HCT116 (cell line): ENCODE measurements at places on chromosomes 3 and 15. TPM values are rescaled to one million over a fixed set of nuclear protein-coding genes. Genes with fewer than 3 reads are reported as not detected.
A peak's percentile ranks its signal among the peaks of the same experiment; 100 is the strongest.

The MOBP gene
- total RNA-seq: not detected

- no peaks in the 10 kb centered on the region for H3K27me3 ChIP-seq
- H3K36me3 ChIP-seq: no peaks in the 10 kb centered on the region
- no peak overlapping the region for H3K27ac ChIP-seq
- DNase-seq: no peak
Measured at GRCh38 chr3:99506-99905, 97.1 kb upstream of the CHL1 start.

DNA sequence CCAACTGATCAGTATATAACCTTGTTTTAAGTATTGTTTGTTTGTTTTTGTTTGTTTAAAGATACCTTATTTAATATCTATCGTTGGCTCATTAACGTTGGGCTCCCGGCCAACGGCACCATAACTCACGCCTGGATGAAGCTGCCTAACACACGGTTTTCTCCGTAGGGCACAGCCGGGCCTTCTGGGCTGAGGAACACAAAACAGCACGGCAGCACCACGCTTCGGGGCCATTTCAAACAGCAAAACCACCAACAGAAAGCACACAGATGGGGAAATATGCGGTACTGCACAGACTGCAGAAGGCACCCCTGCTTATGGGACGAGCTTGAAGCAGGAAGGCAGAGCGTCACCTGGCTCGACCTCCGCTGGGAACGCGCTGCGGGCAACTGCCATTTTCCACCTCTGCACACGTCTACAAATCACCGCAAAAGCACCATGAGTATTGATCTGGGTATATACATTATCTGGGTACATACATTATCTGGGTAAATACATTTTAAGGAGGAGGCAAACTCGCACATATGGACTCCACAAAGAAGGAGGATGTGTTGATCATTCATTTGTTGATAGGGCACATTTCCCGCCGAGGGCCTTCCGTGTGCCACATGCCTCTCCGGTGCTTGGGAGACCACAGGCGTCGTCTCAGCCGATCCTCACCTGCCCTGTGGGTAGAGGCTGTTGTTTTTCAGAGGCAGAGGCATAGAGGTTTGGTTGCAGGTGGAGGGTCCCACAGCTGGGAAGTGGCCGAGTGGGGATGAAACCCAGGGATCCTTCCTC, 123.7 kb upstream of the ATP2B2 start:
- H3K4me1 ChIP-seq: peaks cover 14% of the 10 kb centered on the region
- H3K27ac ChIP-seq: no peak overlapping the region
- H3K27me3 ChIP-seq: no peaks in the 10 kb centered on the region

GRCh38 chr15:29631076-29632070, 190.9 kb downstream of the TJP1 start:
- H3K36me3 ChIP-seq: no peaks in the 10 kb centered on the region
- H3K4me1 ChIP-seq: no peaks in the 10 kb centered on the region
- H3K27me3 ChIP-seq: peaks cover 17% of the 10 kb centered on the region
- DNase-seq: no peak

DNA sequence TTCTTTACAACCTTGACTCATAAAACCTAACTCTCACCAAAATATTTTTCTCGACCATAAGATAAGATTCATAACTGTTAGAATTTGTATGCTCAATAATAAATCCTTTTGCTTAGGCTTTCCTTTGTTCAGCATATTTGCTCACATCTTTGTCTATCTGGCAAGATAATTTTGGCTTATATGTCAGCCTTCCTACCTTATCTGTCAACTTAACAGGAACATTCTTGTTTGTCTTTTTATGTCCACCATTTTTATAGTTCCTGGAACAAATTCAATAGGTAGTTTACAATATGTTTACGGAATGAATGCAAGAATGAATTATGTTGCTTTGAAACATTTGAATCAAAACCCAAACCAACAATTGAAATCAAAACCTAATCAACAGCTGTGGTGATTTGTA, 41.0 kb upstream of the P2RY1 start:
- H3K4me3 ChIP-seq: no peak overlapping the region
- no peak for DNase-seq
- H3K27me3 ChIP-seq: no peaks in the 10 kb centered on the region
- no peaks in the 10 kb centered on the region for H3K4me1 ChIP-seq
- H3K27ac ChIP-seq: no peak overlapping the region

- peaks cover 6% of the 10 kb centered on the region for H3K36me3 ChIP-seq
- H3K27me3 ChIP-seq: no peaks in the 10 kb centered on the region
- H3K4me3 ChIP-seq: peak overlapping the region; percentile 93
Measured at GRCh38 chr15:70098461-70099166, 897 bp upstream of the TLE3 start.

- no peak overlapping the region for H3K27ac ChIP-seq
- peaks cover 6% of the 10 kb centered on the region; the same call in 1 of the 2 replicates for H3K27me3 ChIP-seq
- H3K36me3 ChIP-seq: no peaks in the 10 kb centered on the region
- no peak overlapping the region for H3K4me3 ChIP-seq
Measured at GRCh38 chr3:127369356-127369935, 81.6 kb upstream of the PRR20G start.

DNA sequence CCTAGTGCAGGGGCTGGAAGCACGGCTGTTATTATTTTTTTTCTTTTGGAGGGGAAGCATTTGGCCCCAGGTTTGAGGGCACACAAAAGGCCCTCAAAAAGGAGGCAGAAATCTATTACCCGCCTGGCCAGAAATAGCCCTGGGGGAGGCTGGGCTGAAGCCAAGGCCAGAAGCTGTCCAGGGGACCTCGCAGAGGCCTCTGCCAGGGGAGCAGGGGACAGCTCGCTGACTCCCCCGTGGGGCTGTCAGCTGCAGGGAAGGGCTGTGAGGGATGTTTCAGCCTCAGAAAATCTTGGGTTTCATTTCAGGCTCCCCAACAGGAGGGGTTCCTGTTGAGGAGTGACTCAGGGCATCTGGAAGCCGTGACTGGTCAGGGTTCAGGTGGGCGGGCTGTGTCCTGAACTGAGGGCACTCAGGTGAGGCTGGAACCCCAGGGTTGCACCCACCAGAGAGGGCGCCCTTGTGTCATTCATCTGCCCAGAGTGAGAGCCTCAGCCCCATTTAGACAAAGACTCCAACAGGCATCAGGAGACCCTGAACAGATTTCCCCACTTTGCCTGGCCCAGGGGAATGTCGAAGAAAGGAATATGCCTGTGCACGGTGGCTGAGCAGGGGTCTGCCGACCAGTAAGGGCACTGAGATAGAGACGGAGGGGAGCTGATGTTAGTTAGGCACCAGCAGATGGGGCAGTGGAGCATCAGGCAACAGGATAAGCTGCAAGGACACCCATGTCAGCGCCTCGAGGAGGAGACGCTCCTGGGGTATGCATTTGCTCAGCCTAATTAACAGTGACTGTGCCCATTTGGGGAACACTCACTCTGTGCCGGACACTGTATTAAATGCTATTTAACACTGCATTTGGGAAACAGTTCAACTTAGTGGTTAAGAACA, 43.5 kb upstream of the SLC6A11 start:
- H3K27me3 ChIP-seq: peaks cover 13% of the 10 kb centered on the region; the same call in 1 of the 2 replicates
- no peak overlapping the region for H3K4me3 ChIP-seq
- H3K27ac ChIP-seq: no peak overlapping the region
- no peaks in the 10 kb centered on the region for H3K36me3 ChIP-seq
- DNase-seq: no peak

The B3GALNT1 gene
- total RNA-seq: 9.6 TPM

The CLDN11 gene
- total RNA-seq: 0.22 TPM

GRCh38 chr15:59017449-59017848, 30.0 kb downstream of the RNF111 start:
- H3K4me3 ChIP-seq: no peak overlapping the region
- no peaks in the 10 kb centered on the region for H3K27me3 ChIP-seq
- no peak for DNase-seq
- H3K4me1 ChIP-seq: no peaks in the 10 kb centered on the region; the same call in 1 of the 2 replicates
- no peaks in the 10 kb centered on the region for H3K36me3 ChIP-seq
- H3K27ac ChIP-seq: no peak overlapping the region

GRCh38 chr3:153330901-153331300, 168.9 kb downstream of the RAP2B start:
- DNase-seq: no peak
- no peaks in the 10 kb centered on the region for H3K4me1 ChIP-seq
- H3K27me3 ChIP-seq: no peaks in the 10 kb centered on the region
- H3K27ac ChIP-seq: no peak overlapping the region

DNA sequence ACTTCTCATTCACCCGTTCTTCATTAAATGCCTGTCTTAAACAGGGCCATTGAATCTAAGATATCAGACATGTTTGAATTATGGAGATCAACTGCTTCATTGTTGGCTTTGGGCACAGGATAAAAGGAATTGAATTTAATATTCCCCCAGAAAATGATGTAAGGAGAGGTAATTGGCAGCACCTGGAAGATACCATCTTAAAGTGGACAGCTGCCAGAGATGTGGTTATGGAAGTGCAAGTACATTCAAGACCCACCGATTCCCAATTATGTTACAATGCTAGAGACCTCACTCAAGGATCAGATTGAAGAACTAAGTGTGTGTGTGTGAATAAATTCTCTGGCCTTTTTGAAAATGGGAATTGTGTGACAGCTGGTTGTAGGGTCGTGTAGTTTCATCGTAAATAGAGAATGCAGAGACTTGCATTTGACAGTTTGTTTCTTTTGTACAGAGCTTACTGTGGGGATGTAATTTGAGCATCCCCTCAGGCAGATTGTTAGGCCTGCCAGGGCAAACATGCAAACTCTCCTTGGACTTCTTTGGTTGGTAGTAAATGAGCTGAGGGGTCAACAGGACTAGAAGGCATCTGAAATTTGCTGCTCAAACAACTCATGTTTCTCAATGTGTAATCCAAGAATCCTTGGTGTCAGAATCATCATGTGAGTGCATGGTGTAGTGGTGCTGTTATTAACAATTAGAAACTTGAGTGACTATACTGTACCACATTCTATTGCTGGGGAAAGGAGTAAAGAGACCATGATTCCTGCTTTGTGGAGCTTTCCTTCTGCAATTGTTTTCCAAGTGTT, 359.2 kb upstream of the THRB start:
- H3K27ac ChIP-seq: no peak overlapping the region
- no peak overlapping the region for H3K4me3 ChIP-seq
- no peaks in the 10 kb centered on the region for H3K36me3 ChIP-seq
- H3K4me1 ChIP-seq: no peaks in the 10 kb centered on the region

The SPRED1 gene
- total RNA-seq: 24.7 TPM

The LSMEM2 gene
- not detected for total RNA-seq

DNA sequence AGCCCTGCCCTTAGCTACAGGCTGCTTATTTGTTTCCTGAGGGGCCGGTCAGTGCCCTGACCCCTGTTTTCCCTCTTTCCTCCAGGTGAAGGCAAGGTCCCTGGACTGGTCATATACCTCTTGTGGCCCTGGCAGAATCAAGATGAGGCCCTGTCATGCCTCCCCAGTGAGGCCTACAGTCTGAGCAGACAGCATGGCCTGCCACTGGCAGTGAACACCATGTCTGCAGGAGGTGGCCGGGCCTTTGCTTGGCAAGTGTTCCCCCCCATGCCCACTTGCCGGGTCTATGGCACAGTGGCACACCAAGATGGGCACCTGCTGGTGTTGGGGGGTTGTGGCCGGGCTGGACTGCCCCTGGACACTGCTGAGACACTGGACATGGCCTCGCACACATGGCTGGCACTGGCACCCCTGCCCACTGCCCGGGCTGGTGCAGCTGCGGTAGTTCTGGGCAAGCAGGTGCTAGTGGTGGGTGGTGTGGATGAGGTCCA, 1.2 kb downstream of the KLHDC8B start:
- no peaks in the 10 kb centered on the region for H3K36me3 ChIP-seq
- H3K4me1 ChIP-seq: peaks cover 14% of the 10 kb centered on the region; the same call in 1 of the 2 replicates
- peak overlapping the region; percentile 7; the same call in 1 of the 2 replicates for H3K27ac ChIP-seq
- DNase-seq: no peak
- H3K27me3 ChIP-seq: no peaks in the 10 kb centered on the region

- H3K36me3 ChIP-seq: no peaks in the 10 kb centered on the region
- no peak overlapping the region for H3K4me3 ChIP-seq
- H3K27me3 ChIP-seq: no peaks in the 10 kb centered on the region
- no peak for DNase-seq
Measured at GRCh38 chr3:35088943-35089342, 550.4 kb upstream of the ARPP21 start.

GRCh38 chr3:31958701-31959152, 22.3 kb downstream of the OSBPL10 start:
- no peak for DNase-seq
- no peaks in the 10 kb centered on the region for H3K27me3 ChIP-seq
- H3K4me1 ChIP-seq: peaks cover 19% of the 10 kb centered on the region
- H3K36me3 ChIP-seq: no peaks in the 10 kb centered on the region
- no peak overlapping the region for H3K27ac ChIP-seq

DNA sequence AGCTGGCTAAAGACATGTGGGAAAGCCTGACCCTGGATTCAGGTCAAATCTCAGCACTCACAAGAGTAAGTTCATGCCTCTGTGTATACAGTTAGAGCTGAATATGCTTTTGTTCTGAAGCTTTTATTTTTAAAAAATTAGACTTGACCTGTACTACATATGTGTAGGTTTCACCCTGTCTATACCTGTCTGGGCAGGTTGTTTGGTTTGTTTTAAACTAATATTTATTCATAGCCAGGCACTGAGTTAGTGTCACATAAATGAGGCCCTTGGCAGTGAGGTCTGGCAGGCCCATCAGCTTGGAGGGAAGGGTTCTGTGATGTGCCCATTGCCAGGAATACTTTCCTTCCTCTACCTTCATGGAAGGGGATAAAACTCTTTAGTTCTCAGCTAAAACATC, 1.9 kb downstream of the DNAJA4 start:
- H3K27me3 ChIP-seq: no peaks in the 10 kb centered on the region
- H3K36me3 ChIP-seq: peaks cover 29% of the 10 kb centered on the region; the same call in 1 of the 2 replicates
- peaks cover 8% of the 10 kb centered on the region for H3K4me1 ChIP-seq
- DNase-seq: no peak
- H3K4me3 ChIP-seq: no peak overlapping the region
